Neural crest cell (in vitro differentiated cells): ENCODE measurements at places on chromosomes 13 and 19.

GRCh38 chr19:55032170-55032800, 5.8 kb downstream of the GP6 start:
- DNase-seq = no peak

DNA sequence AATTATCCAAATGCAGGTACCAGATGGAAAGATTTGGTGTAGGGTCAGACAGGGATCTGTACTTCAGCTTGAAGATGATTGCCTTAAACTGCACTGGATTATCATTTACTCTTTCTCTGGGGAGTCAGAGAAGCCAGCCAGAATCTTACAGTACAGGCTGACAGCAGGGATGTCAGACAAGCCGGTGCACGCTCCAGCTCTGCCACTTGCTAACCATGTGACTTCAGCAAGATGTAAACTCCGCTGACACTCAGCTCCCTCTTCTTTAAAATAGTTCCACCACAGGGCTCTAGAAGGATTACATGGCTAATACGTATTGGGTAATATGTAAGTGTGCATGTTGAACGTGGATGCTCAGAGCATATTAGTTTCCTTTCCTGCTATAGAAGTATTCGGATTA, 251.4 kb upstream of the MAB21L1 start:
- DNase-seq = no peak

DNA sequence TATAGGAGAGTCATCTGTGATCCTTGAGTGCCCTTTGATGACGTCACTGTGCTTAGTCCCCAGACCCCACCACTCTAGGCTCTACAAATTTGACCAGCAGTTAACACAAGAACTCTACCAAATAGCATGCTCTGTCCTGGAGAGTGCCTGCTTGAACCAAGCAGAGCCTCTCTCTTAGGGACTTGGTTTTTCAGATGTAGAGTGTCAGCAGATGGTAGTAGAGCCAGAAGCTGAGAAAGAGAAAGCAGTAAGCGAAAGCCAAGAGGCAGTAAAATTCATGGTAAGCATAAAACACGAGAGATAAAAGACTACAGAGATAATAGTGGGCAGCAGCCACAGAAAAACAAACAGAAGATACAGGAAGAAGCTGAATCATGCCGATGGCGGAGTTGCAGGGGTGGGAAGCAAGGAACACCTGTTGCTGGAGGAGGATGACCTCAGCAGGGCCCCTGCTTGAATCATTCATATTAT, 193.3 kb downstream of the SLC7A1 start:
- DNase-seq = no peak

GRCh38 chr13:72648513-72649065, 78.8 kb downstream of the MZT1 start:
- no peak for DNase-seq

GRCh38 chr13:72469906-72470305, 257.5 kb downstream of the MZT1 start:
- DNase-seq = no peak

DNA sequence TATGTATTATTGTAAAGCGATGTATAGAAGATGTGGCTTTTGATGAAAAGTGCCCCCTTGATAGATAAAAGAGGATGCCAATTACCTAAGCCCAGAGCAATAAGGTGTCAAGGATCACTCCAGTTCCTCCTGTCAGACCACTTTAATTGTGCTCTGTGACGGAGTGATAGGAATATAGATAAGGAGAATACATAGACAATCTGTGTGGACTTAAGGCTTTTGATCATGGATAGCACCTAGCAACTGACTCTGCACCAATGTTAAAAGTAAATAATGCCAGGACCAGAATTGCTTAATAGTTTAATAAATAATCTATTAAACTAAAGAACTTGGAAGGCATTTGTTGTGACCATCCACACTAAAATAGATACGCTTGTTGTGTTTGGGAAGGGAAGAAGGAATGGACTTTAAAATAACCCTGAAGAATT, 390.7 kb upstream of the ARGLU1 start:
- DNase-seq = no peak

GRCh38 chr19:35404879-35405622, 34.2 kb downstream of the GPR42 start:
- no peak for DNase-seq

GRCh38 chr13:20121159-20121525, 39.7 kb downstream of the GJA3 start:
- DNase-seq = no peak

DNA sequence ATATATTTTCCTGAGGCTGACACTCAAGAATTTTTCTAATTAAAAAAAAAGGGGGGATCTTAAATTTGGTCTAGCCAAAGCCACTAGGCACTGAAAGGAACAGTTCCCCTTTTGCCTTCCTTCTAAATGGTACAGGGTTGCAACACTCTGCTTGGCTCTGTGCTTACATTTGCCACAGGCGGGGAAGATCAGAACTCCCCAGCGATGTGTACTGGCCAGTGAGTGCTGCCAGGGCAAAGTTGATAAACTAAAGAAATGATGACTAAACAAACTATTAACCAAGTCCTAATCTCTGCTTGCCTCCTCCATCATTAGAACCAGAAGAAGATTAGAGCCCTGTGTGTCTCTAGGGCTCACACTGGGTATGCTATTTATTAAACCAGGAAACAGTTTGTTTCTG, 75.3 kb upstream of the SCEL start:
- DNase-seq = no peak

DNA sequence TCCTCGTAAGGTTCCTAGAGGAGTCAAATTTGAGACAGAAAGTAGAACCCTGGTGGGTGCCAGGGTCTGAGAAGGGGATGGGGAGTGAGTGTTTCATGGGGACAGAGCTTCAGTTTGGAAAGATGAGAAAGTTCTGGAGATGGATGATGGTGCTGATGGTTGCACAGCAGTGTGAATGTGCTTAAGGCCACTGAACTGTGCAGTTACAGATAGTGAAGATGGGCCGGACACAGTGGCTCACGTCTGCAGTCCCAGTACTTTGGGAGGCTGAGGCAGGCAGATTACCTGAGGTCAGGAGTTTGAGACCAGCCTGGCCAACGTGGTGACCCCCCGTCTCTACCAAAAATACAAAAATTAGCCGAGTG, 917 bp downstream of the SPC24 start:
- DNase-seq = no peak

- no peak for DNase-seq
Observed at GRCh38 chr19:50331221-50331993, 2.2 kb upstream of the KCNC3 start.

GRCh38 chr13:99983499-99984401, 2.2 kb downstream of the ZIC2 start:
- no peak for DNase-seq

- DNase-seq = no peak
Observed at GRCh38 chr13:105805892-105806627, 729.4 kb downstream of the EFNB2 start.

- DNase-seq = no peak
Observed at GRCh38 chr19:46133777-46134241, 9.3 kb upstream of the IGFL3 start.

DNA sequence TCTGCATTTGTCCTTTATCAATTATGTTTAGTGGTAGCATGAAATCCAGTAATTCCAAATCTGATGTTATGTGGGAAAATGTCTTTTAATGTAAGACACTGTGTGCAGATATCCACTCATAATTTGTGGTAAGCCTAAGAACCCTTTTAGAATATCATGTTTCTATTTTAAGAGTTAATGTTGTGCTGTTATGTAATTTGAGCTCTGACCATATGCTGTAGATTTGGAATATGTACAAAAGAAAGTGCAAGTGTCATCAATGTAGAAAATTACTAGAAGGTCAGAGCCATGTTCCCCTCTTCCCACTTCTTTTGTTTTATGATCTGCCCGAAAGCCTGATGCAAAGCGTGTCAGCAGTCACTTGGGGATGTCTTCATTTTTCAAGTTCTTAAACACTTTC, 44.5 kb downstream of the SCEL start:
- DNase-seq = no peak

- DNase-seq = no peak
Observed at GRCh38 chr13:27259831-27260230, 8.5 kb downstream of the RPL21 start.

DNA sequence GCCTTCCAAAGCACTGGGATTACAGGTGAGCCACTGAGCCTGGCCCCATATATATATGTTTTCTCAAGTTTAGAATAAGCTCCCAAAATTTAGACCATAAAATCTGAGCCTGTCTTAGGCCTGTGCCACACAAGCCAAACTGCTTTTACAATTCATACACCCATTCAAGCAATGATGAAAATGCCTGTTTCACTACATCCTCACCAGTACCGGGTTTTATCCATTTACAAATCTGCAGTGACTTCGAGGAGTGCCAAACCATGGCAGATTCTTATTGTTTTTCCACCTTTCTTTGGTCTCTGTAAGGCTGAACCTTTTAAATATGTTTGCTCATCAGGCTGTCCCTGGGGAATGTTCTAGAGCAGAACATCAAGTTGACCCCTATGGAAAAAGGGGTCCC, 9.6 kb upstream of the NFIC start:
- DNase-seq = no peak

DNA sequence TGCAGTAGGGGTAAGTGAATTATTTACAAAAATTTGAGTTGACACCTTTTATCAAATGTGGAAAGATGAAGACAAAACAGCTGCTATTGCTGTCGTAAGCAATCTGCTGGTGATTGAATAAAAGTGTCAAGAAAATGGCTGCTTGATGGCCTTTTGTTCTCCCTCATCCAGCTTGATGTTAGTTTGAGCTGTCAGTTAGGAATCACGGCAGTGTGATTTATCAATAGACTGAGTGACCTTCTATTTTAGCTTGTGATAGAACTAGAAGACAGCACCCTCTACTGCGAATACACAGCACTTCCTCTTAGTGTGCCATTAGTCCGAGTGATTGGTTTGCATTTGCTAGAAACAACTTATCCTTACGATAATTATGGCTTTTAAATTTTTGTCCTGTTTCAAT, 76.3 kb downstream of the MZT1 start:
- DNase-seq = no peak

DNA sequence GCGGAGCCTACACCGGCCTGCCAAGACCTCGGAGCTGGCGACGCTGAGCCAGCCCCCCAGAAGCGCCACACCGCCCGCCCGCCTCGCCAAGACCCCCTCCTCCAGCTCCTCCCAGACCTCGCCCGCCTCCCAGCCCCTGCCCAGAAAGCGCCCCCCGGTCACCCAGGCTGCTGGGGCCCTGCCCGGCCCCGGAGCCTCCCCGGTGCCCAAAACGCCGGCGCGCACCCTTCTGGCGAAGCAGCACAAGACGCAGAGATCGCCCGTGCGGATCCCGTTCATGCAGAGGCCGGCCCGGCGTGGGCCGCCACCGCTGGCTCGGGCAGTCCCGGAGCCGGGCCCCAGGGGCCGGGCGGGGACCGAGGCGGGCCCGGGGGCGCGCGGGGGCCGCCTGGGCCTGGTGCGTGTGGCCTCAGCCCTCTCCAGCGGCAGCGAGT, 10.2 kb downstream of the C19orf25 start:
- DNase-seq = no peak

DNA sequence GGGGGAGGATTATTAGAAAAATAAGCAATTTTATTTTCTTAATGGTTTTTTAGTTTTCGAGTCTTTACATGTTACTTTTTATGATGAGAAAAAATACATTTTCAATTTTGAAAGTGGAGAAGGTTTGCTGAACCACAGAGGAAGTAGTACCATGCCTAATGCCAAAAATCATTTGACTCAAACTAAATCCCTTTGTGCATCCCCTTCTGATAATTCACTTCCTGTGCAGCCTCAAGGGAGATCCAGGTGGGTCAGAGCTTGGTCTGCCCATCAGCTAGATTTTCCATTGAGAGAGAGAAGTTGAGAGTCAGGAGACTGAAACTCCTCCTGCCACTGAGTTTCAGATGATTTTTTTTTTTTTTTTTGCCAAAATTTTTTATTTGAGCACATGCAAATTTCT, 571.7 kb downstream of the LIG4 start:
- DNase-seq = no peak

GRCh38 chr13:33033051-33033812, 17.0 kb downstream of the KL start:
- DNase-seq = no peak

DNA sequence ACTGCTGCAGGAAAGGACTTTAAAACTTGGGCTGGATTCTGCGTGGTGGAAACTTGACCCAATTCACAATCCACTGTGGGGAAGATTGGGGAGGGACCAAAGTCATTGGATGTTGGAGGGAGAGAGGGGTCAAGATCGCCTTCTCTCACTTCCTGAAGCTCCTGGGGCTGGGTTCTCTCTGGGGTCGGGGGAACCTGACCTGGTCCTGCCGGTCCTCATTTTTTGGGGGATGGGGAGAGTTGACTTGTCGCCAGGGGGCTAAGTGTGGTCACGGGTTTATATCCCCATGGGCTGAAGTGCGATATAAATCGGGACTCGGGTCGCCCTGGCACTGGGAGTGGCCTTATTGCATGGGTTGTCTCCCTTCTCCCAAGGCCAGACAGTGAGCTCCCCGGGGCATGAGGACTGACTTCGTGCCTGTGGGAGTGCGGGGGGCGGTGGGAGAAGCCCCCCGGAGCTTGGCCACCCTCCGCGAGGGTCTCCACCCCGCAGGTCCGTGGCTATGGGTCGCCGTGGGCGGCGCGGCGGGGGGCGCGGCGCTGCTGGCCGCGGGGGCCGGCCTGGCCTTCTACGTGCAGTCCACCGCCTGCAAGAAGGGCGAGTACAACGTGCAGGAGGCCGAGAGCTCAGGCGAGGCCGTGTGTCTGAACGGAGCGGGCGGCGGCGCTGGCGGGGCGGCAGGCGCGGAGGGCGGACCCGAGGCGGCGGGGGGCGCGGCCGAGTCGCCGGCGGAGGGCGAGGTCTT, 6.3 kb downstream of the ICAM5 start:
- no peak for DNase-seq

DNA sequence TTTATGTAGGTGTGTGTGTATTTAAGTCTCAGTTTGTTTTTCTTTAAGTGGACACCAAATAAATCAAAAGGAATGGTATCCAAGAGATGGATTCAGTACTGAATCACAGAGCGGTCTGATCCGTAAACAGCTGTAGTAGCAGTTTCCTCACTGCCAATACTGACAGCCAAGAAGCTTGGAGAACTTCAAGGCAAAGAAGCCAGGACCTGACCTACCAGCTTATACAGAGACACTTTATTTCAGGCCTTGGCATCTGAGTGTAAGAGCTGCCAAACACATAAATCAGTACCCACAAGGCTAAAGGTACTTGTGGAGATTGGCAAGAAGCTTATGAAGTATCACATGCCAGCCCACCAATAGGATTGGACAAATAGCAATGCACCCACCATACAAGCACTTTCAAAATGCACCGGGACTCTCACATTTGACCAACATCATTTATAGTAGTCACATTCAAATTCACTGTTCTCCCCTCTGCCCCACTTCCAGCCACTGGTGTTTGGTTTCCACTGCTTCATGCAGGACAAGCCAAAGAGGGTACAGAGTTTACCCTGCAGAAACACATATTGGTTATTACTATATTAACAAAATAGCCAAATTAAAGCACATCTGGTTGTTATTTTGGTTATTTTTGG, 357.9 kb downstream of the KLF12 start:
- no peak for DNase-seq
